Retina (tissue), 1 donor: ENCODE measurements at places on chromosomes 13 and 19.
A peak's percentile ranks its signal among the peaks of the same experiment; 100 is the strongest.

GRCh38 chr13:98511435-98511834 is 65.5 kb downstream of the STK24 start:
- DNase-seq = no peak

- no peak for DNase-seq
Observed at GRCh38 chr13:49838989-49839388, 46.5 kb upstream of the KPNA3 start.

GRCh38 chr19:11181488-11181887 is 15.9 kb downstream of the KANK2 start:
- no peak for DNase-seq

DNA sequence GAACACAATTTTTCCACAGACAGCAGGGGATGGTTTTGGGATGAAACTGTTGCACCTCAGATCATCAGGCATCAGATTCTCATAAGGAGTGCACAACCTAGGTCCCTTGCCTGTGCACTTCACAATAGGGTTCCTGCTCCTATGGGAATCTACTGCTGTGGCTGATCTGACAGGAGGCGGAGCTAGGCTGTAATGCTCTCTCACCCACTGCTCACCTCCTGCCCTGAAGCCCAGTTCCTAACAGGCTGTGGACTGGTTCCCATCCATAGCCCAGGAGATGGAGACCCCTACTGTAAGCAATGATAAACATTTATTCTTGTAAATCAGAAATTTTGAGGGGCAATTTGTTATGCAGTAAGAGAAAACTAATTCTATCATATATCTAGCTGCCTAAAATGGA is 1234.7 kb downstream of the SLITRK1 start:
- no peak for DNase-seq

DNA sequence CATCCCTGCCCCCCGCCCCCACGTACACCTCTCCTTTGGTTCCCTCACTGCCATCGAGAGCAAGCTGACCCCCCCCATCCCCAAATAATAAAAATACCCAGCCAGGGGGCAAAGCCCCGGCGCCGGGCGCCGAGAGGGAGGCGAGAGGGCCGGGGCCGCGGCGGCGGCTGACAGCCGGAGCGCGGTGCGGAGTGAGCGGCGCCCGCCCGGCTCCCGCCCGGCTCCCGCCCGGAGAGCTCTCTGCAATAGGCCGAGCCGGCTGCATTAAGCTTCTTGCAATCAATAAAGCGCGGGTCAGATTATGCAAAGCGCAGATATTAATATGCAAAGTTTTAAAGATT is 40.9 kb downstream of the DEDD2 start:
- no peak for DNase-seq

GRCh38 chr13:44785401-44785800 is 203.9 kb downstream of the NUFIP1 start:
- no peak for DNase-seq

- no peak for DNase-seq
Observed at GRCh38 chr13:46983881-46984280, 87.0 kb upstream of the HTR2A start.

DNA sequence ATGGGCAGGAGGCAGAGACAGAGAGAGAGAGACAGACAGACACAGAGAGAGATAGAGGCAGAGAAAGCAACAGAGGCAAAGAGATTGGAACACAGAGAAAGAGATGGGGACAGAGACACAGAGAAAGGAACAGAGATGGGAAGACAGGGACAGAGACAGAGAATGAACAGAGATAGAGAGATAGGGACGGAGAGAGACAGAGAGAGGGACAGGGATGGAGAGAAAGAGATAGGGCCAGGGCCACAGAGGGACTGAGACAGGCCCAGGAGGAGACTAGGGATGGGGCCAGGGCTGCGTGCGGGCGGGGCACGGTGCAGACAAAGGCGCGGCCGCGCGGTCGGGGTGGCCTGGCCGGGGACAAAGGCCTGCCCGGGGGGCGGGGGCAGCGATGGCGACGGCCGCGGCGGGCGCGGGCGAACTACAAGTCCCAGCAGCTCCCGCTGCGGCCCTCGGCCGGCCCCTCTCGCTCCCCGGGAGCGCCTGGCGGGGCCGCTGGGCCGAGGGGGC is at the start of gene ZNF358:
Gene ZNF358 (plus strand): TSS at position 459 of the 507 bp plus-strand sequence. CDS start 3,140 bp downstream, outside the sequence.
- peak; percentile 81 for DNase-seq

GRCh38 chr19:40717880-40718773 is 1.2 kb downstream of the ITPKC start:
- DNase-seq = peak; percentile 19

- no peak for DNase-seq
Observed at GRCh38 chr13:24147570-24147963, 13.0 kb upstream of the SPATA13 start.
